ENCODE measurements at places on chromosomes 5 and 9. TPM values are rescaled to one million over a fixed set of nuclear protein-coding genes. Genes with fewer than 3 reads are reported as not detected.

SGCD gene
- polyA plus RNA-seq: 19.7 TPM

ROPN1L gene
- 0.29 TPM for polyA plus RNA-seq

ARHGEF39 gene
- polyA plus RNA-seq: 1.1 TPM

SLC34A1 gene
- polyA plus RNA-seq: not detected

GRCh38 chr5:64229163-64229774, 63.6 kb downstream of the RNF180 start:
- no peak for DNase-seq

GRCh38 chr5:73615085-73615484, 10.9 kb upstream of the ARHGEF28 start:
- DNase-seq: no peak

ZNF883 gene
- 1.3 TPM for polyA plus RNA-seq

DBN1 gene
- polyA plus RNA-seq: 164 TPM

DNA sequence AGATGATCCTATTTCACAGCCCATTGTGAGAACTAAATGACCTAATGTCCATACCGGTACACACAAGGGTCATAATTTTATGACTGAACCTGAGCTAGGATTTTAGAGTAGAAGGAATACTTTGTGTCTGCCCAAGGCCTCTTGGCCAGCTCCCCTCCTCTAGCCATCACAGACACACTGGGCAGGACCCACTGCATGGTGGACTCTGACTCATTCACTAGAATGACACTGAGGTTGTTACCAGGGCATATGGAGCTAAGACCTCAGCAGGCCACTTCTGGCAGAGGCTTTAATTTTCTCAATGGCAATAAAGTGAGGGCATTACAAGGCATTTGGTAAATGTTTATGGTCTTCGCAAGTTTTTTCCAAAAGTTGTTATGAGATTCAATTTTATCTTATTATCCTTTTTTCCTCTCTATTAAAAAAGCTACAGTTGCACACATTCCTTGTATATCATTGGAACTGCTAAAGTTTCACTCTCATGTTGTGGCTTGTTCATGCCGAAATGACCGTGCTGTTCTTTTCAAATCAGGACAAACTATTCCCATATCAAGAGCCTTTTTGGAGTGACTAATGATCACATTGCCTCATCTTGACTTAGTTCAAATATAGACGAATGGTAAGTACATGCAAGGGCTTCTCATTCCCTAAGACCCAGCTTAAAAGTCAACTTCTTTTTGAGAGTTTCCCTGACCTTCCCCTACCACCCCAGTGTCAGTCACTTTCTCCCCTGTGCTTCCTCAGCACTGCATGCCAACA, 595.7 kb downstream of the ACTL7B start:
- no peak for DNase-seq

GRCh38 chr9:89441655-89441970, 56.3 kb downstream of the SEMA4D start:
- no peak for DNase-seq

DNA sequence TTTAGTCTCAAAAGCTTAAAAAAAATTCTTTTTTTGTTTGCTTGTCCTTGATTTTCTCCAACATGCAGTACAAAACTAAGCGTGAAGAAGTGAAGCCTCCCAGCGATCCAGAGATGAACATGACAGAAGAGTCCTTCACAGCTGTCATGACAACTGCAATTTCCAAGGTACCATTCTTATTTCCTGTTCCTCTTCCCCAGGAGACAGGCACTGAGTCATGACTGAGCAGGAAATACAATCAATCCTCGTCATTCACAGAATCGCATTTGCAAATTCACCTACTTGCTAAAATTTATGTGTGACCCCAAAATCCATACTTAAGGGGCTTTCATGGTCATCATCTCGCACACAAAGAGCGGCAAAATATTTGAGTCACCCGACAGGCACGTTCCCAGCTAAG, 77.3 kb downstream of the SLC1A1 start:
- DNase-seq: no peak

DNA sequence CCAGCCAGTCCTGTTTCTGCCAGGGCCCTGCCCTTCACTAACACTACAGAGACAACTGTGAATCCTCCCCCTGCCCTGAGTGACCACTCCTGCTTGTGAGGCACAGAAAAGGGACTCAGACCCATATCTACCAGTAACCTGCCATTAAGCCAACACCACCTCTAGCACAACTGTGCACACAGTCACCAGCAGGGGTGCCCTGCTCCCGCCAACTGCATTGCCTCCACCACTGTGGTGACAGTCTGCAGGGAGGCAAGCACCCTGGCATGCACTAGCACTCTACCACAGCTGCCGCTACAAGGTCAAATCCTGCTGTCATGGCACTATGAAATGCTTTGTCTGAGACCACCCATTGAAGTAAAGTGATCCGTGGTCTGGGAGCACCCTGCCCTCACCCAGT, 1028.5 kb upstream of the CDH9 start:
- DNase-seq: no peak
